ENCODE measurements at places on chromosomes 2 and 18. TPM values are rescaled to one million over a fixed set of nuclear protein-coding genes. Genes with fewer than 3 reads are reported as not detected.

MYO5B gene
- 30.7 TPM for total RNA-seq

EML6 gene
- 12.9 TPM for total RNA-seq

FSHR gene
- not detected for total RNA-seq

PROM2 gene
- 1.2 TPM for total RNA-seq

GPR55 gene
- total RNA-seq = not detected

LIMS1 gene
- total RNA-seq = 18.1 TPM

PGAP1 gene
- total RNA-seq = 105 TPM

TLX2 gene
- not detected for total RNA-seq

WNT6 gene
- total RNA-seq = not detected

RSAD2 gene
- 6.9 TPM for total RNA-seq

- no peak for DNase-seq
Measured at GRCh38 chr2:143600116-143600515, 470.9 kb downstream of the ARHGAP15 start.

DNA sequence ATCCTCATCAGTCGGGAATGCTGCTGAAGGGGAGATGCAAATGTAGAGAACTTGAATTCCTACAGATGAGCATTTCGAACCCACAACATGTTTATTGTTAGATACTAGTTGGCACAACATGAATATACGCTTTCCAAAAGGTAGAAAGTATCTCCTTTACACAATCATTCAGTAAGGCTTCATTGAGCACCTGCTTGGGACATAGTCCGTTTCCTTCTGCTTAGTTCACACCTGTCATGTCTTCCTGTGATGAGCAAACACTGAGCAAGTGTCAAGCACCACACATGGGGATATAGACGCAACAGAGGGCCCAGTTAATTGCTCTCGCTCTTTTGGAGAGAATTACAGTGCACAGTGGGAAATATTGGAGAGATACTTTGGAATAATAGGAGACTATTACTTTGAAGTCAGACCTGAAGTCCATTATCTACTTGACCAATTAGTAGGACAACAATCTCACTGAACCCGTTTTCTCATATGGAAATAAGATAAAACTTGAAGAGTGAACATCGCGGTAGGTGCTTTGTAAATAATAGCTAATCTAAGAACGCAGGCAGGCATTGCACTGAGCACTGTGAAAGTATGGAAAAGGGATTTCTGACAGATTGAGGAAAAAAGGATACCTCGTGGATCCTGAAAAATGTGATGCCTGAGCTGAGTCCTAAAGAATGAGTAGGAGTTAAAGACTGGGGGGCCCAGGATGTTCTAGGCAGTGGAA lies 1.2 kb downstream of the CPSF3 start:
- DNase-seq = no peak

GRCh38 chr2:20145497-20146193 lies 79.3 kb downstream of the SDC1 start:
- DNase-seq = no peak

- DNase-seq = no peak
Measured at GRCh38 chr2:31483246-31483645, 68.7 kb upstream of the XDH start.

- DNase-seq = no peak
Measured at GRCh38 chr2:233417282-233417681, 63.0 kb downstream of the DGKD start.

- DNase-seq = no peak
Measured at GRCh38 chr18:64966667-64967066, 784.1 kb upstream of the CDH7 start.

DNA sequence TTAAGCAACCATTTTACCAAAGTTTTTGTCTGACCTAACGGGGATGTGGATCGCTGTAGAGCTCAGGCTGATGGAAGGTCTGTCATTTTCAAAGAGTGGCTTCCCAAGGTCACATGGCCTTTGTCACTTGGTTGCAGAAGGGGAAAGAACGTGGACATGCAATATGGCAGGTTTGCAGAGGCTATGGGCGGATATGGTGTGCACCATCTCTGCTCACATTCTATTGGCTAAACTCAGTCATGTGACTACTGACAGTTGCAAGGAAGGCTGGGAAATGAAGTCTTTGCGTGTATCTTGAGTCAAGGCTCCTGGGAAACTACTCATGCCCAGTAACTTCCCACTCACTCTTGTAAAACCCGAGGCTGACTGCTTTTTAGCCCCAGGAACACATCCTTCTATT lies 96.8 kb downstream of the ST6GAL2 start:
- DNase-seq = no peak

GRCh38 chr2:81670885-81671284 lies 1366.3 kb upstream of the LRRTM1 start:
- no peak for DNase-seq

- DNase-seq = no peak
Measured at GRCh38 chr2:189056200-189057106, 82.3 kb downstream of the COL3A1 start.

DNA sequence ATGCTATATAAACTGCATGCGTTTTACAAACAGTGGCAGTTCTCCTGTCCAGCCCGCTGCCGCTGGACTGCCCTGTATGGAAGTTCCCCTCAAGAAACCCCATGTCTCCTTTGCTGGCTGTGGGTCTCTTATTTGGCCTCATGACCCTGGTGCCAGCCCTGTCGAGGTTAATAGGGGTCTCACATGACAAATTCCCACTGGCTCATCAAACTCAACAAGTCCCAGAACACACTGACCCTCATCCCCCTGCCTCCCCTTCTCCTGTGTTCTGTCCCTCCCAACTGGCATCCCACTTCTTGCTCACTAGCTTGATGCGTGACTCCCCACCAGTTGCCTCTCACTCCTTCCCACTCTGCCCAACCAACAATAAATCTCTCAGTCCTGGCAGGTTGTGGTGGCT lies 137.6 kb upstream of the HS6ST1 start:
- no peak for DNase-seq

- DNase-seq = no peak
Measured at GRCh38 chr18:23207191-23207955, 72.1 kb downstream of the CABLES1 start.

DNA sequence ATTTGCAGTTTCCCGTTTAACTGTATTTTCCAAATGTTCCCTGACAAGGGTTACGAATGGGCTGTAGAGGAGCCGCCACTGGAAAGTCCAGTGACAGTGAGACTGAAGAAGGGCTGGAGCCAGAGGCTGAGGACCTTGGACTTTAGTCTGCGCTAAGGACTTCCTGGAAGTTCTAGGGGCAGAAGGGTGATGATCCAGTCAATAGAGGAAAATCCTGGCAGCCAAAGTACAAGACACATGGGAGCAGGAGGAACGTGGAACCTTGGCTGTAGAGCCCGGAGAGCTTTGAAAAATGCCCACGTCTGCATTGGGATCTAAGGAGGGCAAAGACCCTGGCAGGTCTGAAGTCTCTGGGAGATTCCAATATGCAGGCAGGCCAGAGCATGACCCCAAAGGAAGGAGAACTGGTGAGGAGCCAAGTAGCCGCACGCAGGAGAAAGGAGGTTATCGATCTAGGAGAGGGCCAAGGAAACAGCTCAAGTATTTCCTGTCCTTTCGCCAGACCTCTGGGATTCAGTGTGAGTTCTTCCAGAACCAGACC lies 28.5 kb downstream of the MBP start:
- no peak for DNase-seq

DNA sequence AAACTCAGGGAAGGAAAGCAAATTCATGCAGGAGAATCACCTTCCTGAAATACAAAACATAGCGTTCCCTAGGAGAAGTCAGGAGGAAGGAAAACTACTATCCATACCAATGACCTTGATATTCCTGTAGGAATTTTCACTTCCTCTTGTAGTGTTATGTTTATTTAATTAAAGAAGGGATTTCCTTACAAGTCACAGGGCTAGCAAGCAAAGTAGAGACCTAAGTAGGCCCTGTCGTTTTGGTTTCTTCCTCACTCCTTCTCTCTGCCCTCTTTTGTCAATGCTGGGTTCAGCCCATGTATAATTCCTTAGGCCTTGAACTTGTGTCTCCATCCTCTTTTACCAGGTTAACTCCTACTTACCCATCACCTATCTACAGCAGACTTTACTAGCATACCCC lies 435.2 kb upstream of the LRATD1 start:
- no peak for DNase-seq

GRCh38 chr18:48109961-48110493 lies 179.6 kb upstream of the SMAD2 start:
- no peak for DNase-seq

DNA sequence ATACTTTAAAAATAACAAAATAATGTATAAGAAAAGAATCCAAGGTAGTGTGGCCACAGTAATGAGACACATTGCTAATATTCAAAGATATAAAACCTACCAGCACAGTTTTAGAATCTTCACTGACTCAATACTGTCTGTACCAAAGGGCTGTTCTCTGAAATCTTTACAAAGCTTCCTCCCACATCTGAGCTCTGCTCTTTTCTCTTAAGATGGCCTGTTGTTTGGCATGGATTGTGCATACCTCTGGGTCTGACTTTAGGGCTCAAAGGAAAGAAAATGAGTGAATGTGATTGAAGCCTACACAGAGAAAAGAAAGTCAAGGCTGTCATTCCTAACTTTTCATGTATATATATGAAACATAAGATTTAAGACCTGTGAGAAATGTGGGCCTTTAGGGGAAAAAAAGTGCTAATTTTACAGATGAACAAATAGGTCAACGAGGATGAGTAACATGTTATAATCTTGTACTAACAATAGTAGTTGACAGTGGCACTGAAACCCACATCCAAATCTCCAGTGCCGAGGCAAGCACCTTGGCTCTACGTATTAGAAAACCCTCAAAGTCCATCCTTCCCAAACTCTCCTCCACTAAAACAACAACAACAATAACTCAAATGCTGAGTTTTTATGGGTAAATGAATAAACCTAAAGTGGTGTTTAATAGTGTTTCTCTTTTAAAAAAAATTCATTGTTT lies 114.2 kb downstream of the ZNF521 start:
- DNase-seq = no peak

- no peak for DNase-seq
Measured at GRCh38 chr2:110869472-110870446, 137.4 kb downstream of the ACOXL start.

DNA sequence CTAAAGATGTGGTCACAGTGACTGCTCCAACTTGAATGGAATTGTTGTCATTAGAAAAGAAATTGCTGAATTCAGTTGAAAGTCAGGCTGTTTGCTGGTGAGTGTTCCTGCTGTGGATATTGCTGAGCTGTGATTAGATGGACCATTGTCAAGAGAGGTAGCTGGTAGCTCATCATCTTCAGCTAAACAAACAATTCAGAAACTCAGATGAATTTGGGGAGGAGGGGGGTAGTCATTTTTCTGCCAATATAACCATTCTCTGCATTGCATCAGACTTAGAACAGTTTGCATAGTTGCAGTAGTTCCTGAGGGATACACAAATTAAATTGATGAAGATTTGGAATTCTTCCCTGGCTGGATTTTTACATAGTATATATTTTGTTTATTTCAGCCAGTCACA lies 108.3 kb downstream of the MTCL1 start:
- DNase-seq = no peak

DNA sequence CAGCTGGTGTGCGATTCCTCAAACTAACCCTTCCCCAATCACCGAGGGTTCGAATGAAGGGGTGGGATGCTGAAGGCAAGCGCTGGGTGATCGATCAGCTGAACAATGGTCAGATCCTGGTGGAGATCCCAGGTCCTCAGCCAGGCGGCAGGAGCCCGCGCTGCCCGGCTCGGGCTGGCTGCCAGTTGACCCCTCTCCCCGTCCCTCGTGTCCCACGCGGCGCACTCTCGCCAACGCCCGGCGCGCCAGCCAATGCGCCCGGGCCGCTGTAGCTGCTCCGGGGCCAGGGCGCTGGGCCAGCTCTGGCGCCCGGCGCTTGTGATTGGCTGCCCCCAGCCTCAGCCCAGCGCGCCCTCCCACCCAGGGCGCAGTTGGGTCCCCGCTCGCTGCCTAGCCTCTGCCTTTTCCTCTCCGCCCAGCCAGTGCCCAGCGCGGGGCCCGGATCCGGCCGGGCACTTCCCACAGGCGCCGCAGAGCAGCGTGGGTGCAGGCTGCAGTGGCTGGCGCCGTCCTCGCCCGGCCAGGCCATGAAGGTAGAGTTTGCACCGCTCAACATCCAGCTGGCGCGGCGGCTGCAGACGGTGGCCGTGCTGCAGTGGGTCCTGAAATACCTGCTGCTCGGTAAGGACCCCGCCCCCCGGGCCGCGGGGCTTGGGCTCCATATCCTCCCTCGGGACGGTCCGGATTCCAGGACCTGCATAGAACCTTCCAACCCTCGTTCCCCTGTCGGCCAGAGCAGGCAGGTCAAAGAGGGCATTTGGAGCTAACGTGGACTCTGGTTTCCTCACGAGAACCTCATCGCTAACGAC lies at the start of gene MOGAT1:
Gene MOGAT1, plus strand, starts transcription at position 400 of the 809 bp plus-strand sequence. Its CDS starts 128 bp downstream, at position 528.
- DNase-seq = peak; percentile 44

GRCh38 chr2:136117909-136118818 lies at the start of gene CXCR4:
CXCR4 (minus strand) TSS chr2:136118149; CDS start chr2:136118060, 89 bp downstream.
- peak; percentile 54 for DNase-seq

- DNase-seq = no peak
Measured at GRCh38 chr2:4992226-4992625, 700.0 kb upstream of the SOX11 start.

DNA sequence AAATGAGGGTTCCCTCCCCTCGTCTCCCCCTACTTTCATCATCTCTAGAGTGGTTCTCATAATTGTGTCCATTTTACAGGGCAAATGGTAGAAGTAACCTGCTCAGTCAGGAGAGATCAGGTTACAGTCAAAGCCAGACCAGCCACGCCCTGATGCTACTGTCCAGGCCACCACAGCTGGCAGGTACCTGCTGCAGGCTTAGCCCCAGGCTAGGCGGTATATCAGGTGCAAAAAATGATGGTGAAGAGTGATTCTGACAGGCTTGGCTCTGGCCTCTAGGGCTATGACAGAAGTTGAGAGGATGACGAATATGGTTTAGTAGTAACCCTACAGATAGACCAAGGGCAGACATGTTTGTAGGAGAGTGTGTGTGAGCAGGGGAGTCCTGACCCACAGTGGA lies 67.1 kb downstream of the HAUS1 start:
- no peak for DNase-seq

- DNase-seq = no peak
Measured at GRCh38 chr2:65018141-65018582, 29.0 kb downstream of the SLC1A4 start.

- DNase-seq = no peak
Measured at GRCh38 chr2:1246239-1246638, 167.0 kb upstream of the TPO start.

- DNase-seq = no peak
Measured at GRCh38 chr2:159738509-159739390, 26.4 kb downstream of the MARCHF7 start.

DNA sequence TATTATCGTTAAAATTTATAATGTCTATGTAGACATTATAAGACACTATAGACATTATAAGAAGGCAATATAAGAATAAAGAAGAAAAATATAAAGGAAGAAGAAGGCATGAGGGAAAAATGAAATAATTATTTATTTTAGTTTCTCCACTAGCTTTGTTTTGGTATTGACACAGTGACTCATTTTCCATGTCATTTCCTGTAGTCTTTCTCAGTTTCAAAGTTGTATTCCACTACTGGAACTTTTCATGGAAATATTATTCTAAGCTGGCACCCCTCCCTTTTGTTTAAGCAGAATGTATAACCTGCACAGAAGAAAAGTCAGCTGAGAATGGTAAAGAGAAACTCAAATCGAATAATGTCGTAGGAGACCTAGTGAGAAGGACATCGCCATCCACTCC lies 234.2 kb upstream of the NETO1 start:
- no peak for DNase-seq

Data from occipital lobe (tissue), 3 donors.